OCI-LY7 (cell line): ENCODE measurements at places on chromosomes 4 and X.

- DNase-seq: no peak
Measured at GRCh38 chr4:96521046-96521536, 681.2 kb downstream of the PDHA2 start.

- DNase-seq: peak; percentile 19
Measured at GRCh38 chr4:110898290-110898689, 275.4 kb upstream of the PITX2 start.

- no peak for DNase-seq
Measured at GRCh38 chr4:85815796-85816459, 341.0 kb downstream of the ARHGAP24 start.

DNA sequence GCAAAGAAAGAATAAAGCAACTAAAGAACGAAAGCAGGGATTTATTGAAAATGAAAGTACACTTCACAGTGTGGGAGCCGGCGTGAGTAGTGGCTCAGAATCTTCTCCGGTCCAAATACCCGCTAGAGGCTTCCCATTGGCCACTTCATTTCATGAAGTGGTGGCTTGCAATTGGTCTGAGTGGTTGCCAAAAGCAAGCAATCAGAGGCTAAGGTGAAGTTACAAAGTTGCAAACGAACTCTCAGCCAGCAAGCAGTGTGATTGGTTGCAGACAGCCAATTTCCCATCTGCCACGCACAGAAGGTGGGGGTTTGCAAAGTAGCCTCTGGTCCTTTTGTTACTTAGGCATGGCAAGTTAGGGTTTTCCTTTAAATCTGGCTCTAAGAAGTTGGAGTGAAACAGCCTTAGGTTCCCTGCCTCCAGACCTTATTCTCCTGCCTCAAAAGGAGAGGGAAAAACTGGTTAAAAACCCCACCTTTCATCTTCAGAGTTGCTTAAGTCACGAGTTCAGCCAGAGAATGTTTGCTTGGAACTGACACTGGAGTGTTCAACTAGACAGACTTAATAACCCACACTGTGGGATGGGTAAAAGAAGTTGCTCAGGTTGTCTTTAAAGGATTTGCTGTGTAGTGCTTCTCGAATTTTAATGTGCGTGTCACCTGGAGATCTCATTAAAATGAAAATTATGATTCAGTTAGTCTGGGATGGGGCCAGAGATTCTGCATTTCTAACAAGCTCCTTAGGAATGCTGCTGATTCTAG is 6.9 kb upstream of the CLOCK start:
- DNase-seq: peak; percentile 10

DNA sequence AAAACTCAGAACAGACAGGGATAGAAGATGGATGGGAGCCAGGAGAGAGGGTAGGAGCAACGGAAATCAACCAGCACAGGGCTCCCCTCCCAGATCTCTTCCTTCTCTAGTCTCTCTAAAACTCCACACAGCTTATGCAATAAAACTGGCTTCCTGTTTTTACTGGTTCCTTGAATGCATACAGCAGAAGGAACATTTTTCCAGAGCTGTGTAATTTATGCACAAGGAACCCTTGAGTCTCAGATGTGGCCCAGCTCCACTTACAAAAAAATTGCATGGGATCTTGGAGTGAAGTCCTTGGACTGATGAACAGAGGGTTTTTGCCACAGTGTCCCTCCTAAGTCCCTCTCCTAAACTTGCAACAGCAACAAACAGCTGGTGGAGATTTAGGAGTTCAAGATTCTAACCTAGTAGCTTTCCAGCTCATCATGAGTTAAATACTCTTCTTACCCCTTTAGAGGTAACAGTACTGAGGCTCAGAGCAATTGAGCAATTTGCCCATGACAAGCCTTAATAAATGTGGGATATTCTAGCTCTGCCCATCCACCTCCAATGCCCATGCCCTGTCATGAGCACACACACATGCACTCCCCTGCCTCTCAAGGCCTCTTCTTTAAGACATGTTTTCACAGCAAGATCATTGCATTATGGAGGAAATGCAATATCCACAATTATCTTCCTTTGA is 18.4 kb upstream of the CC2D2A start:
- DNase-seq: no peak

DNA sequence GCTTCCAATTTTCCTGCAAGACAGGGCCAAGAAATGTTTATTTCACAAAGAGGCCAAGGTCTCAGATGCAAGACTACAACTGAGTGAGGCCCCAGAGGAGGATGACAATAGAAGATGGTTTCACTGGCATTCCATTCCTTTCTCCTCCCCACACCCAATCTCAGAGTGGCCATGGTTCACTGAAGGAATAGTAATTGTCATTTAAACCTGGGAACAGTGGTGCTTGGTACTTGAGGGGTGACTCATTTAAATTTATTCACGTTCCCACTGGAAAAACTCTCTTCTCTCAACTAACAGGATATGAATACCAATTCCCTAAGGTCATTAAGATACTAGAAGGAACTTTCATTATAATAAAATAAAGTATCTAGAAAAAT is 35.3 kb upstream of the CXCL8 start:
- no peak for DNase-seq

DNA sequence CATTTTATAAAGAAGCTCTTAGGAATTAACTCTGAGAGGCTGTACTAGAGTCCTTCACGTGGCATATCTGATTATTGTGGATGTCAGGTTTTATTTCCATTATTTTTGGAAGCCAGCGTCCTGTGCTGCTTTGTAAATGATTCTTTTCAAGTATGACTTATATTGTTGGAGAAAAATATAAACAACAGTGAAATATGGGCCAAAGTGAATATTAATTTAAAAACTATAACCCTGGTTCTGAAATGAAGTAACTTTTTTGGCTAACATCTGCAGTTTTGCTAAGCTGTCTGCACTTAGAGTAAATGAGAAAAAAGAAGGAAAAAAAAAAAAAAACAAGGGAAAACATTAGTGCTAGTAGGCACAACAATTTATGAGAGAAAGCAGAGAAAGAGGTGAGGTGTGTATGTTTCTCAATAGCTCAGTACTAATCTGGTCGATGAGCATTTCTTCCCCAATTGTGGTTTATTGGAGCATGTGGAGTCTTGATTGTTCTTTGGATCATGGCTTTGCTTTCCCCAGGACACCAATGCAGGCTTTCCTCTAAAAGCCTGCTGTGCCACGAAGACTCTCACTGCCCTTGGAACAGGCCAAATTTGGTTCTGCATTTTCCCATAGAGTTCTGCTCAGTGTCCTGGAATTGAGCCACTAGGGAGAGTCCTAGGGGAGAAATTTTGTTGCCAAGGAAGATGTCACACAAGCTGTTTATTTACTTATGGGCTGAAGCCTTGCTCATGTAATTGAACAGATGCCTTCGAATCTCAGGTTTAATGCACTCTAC is 273.3 kb downstream of the DKK2 start:
- DNase-seq: no peak

DNA sequence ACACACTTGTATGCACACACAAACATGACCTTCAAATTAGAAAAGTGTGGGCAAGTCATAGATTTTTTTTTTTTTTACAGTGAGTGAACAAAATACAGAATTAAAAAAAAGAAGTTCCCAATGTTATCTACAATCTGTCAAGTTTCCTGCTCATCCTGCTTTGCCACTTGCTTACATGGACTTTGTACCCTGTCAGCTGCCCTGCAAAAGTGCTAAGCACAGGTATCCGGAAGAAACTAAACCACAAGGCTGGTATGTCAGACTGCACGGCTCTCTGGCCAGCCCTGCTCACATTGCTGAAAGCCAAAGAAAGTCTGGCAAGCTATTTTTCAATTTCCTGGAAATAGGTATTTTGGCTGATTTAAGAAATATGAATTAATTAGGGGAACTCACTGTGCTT is 38.9 kb upstream of the BCLAF3 start:
- DNase-seq: no peak

- no peak for DNase-seq
Measured at GRCh38 chrX:41273638-41274037, 60.3 kb upstream of the DDX3X start.

- DNase-seq: no peak
Measured at GRCh38 chrX:22392133-22392948, 119.6 kb downstream of the CBLL2 start.
